ENCODE measurements at places on chromosomes 3 and 15.

DNA sequence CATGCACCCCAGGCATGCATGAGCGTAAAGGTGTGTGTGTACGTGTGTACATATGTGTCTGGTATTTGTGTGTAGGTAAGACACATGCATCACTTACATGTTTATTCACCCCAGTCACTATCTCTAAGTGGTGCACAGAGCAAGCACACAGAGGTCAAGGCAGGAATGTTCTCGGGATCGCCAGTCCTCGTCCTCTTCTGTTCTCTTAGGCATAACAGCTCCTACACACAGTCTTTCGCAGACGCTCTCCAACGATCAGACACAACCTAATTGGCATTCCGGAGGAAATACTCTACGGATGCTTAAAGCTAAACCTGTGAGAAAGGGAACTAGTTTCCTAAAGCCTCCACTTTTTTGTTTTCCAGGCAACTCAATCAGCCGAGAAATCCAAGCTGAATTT is 95.9 kb downstream of the ADAMTS17 start:
- DNase-seq = no peak

GRCh38 chr15:81950841-81951414 is 94.9 kb downstream of the MEX3B start:
- DNase-seq = no peak

GRCh38 chr3:183303690-183304089 is 50.6 kb downstream of the B3GNT5 start:
- DNase-seq = no peak

- DNase-seq = no peak
Measured at GRCh38 chr3:111548092-111548491, 6.1 kb downstream of the CD96 start.

GRCh38 chr3:122358703-122359032 is 24.4 kb downstream of the MIX23 start:
- DNase-seq = no peak

DNA sequence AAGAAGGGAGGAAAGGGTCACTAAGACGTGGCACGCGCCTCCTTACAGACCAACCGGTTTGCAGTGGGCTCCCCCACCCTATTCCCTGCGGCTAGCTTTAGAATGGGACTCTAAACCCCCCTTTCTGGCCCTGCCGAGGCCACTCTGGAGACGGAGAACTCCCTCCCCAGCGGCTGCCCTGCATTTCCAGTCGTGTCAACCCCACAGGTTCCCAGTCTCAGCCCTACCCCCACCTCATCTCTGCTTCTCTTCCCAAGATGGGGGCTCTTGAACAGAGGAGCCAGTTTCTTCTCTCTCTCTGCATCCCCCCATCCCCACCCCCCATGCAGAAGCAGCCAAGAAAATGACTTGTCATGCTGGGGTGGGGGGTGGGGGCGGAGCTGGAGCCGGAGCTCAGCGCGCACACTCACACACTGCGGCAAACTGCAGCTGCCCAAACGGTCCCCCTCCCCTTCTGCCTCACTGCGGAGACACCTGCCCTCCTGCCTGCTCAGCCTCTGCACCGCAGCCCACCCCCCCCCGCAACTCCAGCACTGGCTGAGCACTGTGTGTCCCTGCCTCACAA is 871 bp downstream of the MAP1A start:
- peak; percentile 58 for DNase-seq

GRCh38 chr15:65085207-65085753 is 8.7 kb downstream of the KBTBD13 start:
- DNase-seq = no peak

DNA sequence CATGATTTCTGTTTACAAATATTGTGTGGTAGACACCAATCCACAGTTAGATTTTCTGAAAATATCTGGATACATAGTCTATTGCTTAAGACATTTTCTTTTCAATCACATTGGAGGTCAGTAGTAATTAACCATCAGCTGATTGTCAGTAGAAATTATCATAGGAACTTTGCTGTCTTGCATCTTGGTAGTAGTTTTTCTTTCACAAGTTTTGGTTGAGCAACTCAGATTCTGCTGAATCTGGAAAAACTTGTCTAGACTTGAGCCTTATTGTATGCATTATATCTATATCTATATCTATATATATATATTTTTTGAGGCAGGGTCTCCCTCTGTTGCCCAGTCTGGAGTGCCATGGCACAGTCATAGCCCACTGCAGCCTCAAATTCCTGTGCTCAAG is 4.0 kb downstream of the RAB11A start:
- no peak for DNase-seq

- DNase-seq = no peak
Measured at GRCh38 chr15:93823971-93824913, 407.1 kb upstream of the MCTP2 start.

DNA sequence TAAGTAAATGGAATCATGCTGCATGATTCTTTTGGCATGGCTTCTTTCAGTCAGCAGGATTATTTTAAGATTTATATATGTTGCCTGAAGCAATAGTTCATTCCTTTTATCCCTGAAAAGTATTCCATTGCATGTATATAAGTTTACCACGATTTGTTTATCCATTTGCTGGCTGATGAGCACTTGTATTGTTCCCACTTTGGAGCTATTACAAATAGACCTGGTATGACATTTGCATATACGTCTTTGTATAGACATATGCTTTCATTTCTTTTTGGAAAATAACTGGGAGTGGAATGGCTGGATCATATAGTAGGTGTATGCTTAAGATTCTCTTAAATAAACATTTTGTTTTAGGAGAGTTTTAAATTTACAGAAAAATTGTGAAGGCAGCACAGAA is 79.3 kb upstream of the CBLB start:
- DNase-seq = no peak
